ENCODE measurements at places on chromosomes 16 and 17.

DNA sequence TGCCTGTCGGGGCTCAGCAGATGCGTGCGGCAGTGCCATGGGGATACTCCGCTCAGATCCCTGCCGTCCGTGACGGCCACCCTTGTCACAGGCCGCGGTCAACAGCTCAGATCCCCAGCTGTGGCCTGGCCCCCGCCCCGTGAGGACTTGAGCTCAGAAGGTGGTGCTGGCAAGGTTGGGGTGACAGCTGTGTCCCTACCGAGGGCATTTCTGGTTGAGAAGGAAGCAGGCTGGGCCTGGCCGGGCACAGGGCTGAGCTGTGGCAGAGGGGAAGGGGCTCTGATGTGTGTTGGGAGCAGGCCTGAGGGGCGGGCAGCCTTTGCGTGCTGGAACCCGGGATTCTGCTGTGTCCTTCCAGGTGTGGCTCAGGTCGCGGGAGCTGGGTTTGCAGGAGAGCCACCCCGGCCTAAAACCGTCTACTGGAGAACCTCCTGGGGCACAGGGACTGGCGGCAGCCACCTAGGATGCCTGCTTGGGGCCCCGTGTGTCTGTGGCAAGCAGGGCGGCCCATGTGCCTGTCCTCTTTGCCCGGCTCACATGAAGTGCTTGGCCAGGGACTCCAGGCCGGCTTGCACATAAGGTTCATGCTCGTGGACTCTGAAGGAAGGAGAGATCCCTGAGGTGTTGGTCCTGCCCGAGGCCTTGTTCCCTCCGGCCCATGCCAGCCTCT, 5.1 kb downstream of the UBE2I start:
- DNase-seq = no peak

DNA sequence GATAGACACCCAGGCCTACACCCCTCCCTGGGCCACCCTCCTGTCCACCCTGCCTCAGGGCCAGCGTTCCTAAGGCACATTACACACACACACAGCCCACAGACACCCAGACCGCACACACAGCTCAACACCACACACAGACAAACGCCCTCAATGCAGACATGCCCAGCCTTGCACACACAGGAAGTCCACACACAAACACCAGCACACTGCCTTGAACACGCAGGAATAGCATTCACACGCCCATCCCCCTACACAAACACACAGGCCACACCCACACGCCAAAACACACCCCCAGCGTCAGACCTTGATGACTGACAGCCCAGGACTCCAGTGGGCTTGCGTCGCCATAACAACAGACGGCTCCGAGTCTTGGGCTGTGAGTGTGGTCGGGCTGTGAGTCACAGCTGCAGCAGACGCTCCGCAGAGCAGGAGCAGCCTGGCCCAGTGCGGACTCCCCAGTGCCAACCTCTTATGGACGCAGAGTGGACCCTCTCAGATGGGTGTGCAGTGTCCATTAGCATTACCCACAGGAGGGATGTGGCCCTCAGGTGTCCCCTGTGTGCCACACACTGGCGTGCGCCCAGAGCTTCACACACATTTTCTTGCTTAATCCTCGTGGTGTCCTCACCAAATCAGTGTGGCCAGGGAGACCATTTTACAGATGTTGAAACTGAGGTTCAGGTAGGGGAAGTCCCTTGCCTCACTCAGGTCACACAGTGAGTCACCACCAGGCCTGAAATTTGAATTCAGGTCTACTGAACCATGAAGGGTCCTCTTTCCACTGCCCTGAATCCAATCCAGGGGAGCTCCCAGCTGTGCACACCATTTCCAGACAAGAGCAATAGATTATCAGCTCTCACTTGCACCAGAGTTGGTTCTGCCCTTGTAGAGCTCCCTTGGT, 17.8 kb upstream of the RAI1 start:
- DNase-seq = peak; percentile 75

- DNase-seq = no peak
These were observed 29.9 kb upstream of the ENDOV start for GRCh38 chr17:80385046-80385445.

DNA sequence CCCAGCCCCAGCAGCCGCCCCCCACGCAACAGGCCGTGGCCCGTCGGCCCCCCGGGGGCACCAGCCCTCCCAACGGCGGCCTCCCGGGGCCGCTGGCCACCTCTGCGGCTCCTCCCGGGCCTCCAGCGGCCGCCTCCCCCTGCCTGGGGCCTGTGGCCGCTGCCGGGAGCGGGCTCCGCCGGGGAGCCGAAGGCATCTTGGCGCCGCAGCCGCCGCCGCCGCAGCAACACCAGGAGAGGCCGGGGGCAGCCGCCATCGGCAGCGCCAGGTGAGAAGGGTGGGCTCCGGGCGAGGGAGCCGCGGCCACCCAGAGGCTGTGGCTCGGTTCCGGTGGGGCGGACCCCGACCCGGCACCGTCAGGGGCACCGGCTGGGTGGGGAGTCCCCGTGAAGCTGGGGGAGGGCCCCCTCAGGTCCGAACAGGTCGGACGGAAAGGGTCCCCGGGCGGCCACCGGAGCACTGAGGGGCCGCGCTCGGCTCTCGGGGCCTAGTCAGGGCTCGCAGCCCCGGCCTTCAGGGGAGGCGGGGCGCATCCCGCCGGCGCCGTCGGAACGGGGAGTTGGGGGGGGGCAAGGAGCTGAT, 583 bp downstream of the ATXN2L start:
- DNase-seq = no peak

GRCh38 chr17:42759982-42760651, 910 bp upstream of the RAMP2 start:
- DNase-seq = no peak

DNA sequence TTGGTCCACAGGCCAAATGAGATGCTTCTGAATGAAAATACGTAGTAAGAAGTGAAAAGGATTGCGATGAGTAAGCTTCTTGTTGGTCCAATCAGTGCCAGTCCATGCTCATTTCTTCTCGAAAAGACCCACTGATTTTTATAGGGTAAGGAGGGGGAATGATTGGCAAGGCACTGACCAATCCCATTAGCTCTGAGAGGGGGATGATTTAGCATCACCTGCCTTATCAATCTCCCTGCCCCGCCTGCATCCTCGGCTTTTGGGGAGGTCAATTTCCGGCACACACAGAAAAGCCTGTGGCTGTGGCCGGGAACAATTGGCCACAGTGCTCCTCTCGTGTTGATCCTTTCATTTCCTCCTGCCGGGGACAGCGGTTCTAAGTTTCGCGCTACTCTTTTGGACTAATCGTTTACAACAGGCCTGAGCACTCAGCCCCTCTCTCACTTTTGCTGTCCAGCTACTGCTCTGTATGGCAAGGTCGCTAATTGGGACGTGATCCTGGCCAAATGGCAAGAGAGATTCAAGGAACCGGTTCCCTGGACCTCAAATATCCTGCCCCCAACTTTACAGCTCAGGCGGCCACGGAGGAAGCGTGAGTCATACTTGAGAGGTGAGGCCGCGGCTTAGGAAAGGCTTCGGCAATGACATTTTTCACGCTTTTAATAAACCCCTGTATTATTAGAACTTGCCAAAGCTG, 43.1 kb downstream of the TBX4 start:
- no peak for DNase-seq

- peak; percentile 90 for DNase-seq
These were observed 6.6 kb downstream of the PHB1 start for GRCh38 chr17:49407981-49408501.

DNA sequence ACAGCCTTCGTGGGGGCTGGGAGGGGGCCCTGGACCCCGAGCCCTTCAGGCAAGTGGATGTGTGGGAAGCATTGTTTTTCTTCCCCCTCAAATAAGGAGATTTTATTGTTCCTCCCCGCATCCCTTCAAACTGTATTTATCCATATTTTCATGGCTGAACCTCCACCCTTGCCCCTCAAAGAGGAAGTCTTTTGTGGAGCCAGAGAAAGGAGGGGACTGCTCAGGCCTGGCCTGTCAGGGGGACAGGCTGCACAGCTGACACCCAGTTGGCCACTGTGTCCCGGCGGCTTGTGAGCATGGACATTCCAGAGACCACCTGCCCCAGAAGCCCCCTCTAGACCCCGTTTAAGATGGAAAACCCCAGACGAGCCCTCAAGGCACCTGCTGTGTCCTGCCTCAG, 15.9 kb downstream of the HEXIM2 start:
- no peak for DNase-seq

- DNase-seq = no peak
These were observed at the start of gene SCIMP for GRCh38 chr17:5234645-5235576. TSS of gene SCIMP (minus strand) at chr17:5234860. CDS start at chr17:5234755, 105 bp downstream.

GRCh38 chr17:15659236-15659635, 24.9 kb downstream of the TRIM16 start:
- no peak for DNase-seq

- DNase-seq = no peak
These were observed 454.9 kb downstream of the SOX9 start for GRCh38 chr17:72575542-72576233.

- DNase-seq = no peak
These were observed 203.0 kb upstream of the DYNLRB2 start for GRCh38 chr16:80337786-80338185.

GRCh38 chr16:82748026-82748425, 121.3 kb downstream of the CDH13 start:
- no peak for DNase-seq

DNA sequence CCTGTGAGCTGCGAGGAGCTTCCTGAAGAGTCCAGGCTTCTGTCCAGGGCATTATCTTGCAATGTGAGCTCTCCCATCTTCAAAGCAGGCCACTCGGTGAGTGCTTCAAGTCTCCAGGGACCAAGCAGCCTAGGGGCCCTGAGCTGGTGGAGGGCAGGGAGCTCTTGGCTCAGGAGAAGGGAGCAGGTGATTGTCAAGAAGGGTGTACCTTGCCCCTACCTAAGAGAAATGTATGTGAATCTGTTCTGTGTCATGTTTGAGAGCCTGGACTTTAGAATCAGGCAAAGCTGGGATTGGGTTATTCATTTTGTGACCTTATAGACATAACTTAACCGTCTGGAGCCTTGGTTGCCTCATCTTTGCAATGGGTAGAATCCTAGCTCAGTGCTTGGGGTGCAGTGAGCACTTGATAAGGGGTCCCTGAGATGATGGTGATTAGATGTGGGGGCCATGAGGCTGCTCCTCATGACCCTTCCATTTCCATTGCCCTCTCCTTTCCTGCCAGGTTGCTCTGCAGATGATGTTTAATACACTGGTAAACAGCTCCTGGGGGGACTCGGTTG, 15.9 kb downstream of the ZNF768 start:
- no peak for DNase-seq

- DNase-seq = peak; percentile 44
These were observed 74.6 kb downstream of the CMC2 start for GRCh38 chr16:80931801-80932707.

DNA sequence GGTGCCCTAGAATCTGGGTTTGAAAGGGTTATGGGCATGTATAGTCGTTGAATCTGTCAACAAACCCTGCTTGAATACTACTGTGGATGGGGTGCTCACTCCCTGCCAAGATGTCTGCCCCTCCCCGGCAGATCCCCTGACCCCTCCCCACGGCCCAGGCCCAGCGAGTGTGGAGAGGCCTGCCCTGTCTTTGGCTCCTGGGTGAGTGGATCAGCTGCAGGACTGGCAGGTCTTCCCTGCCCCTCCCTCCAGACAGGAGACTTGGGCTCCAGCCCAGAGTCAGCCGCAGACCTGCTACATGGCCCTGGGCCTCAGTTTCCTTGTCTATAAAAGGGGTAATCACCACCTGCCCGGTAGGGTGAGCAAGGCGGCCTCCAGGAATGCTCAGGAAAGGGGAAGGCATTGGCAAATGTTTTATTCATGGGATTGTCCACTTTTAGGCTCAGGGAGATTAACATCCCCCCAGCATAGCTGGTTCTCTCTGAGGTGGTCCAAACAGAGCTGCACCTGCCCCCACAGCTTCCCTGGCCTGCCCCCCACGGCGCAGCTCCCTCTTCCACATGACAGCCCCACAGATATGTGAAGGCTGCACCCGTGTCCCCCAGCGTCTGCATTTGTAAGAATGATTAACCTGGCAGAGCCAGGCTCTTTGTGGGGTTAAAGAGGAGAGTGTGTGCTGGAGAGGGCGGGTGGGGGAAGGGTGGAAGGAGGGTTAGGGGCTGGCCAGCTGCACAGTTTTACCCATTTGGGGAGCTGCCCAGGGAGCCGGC, 18.5 kb upstream of the SPNS2 start:
- DNase-seq = no peak

DNA sequence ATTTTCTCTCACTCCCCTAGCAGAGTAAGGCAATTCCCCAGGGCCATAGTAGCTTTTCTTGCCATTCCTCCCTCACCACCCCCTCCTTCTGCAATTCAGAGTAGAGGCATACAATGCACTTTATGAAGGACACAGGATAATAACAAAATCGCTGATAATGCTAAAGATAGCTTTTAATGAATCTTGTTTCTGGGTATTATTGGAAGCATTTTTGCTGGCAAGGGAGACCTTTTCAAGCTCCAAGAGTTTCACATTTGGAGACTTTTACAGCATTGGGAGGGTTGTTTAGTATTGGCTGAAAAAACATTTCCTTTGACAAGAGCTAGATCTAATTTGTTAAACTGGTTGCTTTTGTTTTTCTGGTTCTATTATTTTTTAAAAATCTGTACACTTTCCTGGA, 573.0 kb upstream of the C16orf82 start:
- no peak for DNase-seq

DNA sequence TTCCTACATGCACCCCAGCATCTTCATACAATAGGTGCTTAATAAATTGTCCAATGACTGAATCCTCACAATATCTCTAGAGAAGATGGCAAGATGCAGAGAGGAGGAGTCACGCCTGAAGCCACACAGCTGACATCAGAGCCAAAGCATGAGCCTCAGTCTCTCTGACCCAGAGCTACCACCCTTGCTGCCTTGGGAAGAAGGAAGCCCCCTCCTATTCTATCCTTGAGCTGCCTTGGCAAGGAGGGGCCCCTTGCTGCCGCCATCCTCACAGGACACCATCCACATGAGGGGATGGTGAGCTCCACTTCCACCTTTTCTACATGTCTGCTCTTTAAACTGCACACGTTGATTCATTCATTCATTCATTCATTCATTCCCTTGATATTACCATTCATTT, 37.0 kb upstream of the C16orf78 start:
- no peak for DNase-seq

DNA sequence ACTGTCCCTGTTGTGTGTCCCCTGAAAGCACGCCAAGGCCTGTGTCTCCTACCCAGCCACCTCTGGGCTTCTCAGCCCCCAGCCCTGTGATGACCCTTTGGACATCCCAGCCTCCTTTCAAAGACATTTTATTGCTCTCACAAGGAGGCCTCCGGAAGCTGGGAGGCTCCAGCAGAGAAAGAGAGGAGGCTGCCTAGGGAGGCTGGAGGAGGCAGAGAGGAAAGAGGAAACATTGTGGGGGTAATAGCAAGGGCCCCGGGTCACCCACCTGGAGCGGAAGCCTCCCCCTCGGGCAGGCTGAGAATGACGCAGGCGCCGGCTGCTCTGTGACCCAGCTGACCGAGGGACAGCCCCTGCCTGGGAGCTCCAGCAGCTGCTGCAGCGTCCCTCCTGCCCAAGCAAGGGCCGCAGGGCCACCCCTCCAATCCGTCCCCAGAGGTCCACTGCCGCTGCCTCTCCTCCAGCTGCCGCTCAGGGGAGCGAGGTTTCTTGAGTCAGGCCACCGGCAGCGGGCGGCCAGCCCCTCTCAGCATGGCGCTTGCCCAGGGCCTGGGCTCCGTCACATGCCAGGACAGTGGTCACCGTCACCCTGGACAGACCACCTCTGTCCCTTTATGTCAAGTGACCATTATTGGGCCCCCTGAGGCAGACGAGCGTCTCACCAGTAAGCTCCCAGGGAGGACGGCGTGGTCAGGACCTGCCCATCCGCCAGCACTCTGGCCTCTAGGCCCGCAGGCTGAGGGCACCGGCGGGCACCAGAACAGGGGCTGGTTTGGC, 29.3 kb downstream of the ACTG1 start:
- DNase-seq = peak; percentile 47
